ENCODE measurements at places on chromosomes 12 and 14.
A peak's percentile ranks its signal among the peaks of the same experiment; 100 is the strongest.

- DNase-seq = no peak
Observed at GRCh38 chr14:89899917-89900663, 54.4 kb downstream of the EFCAB11 start.

GRCh38 chr14:68548194-68549076, 244.4 kb downstream of the ZFP36L1 start:
- peak; percentile 96 for DNase-seq

- DNase-seq = peak; percentile 62
Observed at GRCh38 chr12:109428037-109428629, 49.0 kb downstream of the KCTD10 start.

DNA sequence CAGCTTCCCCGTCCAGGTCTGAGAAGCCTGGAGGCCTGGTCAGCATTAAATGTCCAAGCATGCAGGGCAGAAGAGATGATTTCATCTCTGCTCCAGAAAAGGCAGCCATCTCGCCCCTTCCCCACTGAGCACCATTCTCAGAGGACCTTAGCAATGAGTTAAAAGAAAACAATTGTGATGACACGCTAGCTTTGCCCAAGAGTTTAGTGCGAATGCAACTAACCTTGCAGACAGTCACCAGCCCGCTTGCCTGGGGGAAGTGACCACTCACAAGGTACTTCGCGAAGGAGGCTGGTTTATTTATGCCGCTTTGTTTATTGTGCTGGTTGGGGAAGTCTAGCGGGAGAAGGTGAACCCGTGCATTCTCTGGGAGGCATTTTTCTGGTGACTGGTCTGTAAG, 170.7 kb downstream of the RBM19 start:
- DNase-seq = no peak

- no peak for DNase-seq
Observed at GRCh38 chr14:101584055-101584859, 23.0 kb downstream of the DIO3 start.

GRCh38 chr12:70948236-70948975, 27.9 kb upstream of the PTPRR start:
- DNase-seq = no peak

DNA sequence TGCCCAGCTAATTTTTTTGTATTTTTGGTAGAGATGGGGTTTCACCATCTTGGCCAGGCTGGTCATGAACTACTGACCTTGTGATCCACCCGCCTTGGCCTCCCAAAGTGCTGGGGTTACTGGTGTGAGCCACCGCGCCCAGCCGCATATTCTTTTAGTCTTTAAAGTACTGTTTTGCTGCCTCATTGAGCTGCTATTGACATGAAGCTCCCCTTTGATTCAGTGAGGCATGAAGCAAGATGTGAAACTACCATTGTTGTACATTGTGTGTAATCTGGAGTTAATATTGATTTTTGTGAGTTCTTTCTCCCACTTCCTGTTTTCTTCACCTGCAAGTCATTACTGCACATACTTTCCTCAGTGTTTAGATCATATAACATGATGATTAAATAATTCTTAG, 80.8 kb downstream of the MNAT1 start:
- DNase-seq = no peak

Data from H4 (cell line).